ENCODE measurements at places on chromosomes 11 and 22.

- no peak for DNase-seq
Observed at GRCh38 chr22:35044607-35045390, 21.2 kb upstream of the ISX start.

DNA sequence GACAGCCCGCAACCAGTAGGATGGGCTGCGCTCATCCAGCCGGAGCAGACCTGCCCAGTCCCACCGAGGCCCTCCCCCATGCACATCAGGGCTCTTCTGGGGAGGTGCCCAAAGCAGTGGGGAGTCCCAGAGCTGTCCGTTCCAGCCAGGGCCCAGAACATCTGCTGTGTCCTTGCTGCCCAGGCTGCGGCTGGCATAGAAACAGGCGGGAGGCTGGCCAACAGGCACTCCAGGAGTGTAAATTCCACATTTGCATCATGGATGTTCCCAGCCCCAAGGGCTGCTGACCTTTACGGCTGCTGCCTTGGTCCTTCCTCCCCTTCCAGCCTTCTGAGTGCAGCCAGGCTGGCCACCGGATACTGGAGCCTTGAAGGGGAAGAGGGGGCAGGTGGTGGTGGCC, 30.0 kb upstream of the SYT7 start:
- no peak for DNase-seq

DNA sequence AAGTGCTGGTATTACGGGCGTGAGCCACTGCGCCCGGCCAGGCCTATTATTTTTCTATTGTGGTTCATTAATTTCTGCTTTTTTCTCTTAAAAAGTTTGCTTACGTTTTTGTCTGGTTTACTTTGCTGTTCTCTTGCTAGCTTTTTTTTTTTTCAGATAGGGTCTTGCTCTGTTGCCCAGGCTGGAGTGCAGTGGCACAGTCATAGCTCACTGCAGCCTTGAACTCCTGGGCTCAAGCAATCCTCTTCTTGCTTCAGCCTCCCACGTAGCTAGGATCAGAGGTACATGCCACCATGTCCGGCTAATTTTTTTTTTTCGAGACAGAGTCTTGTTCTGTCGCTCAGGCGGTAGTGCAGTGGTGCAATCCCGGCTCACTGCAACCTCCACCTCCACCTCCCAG, 18.7 kb downstream of the F2 start:
- no peak for DNase-seq

DNA sequence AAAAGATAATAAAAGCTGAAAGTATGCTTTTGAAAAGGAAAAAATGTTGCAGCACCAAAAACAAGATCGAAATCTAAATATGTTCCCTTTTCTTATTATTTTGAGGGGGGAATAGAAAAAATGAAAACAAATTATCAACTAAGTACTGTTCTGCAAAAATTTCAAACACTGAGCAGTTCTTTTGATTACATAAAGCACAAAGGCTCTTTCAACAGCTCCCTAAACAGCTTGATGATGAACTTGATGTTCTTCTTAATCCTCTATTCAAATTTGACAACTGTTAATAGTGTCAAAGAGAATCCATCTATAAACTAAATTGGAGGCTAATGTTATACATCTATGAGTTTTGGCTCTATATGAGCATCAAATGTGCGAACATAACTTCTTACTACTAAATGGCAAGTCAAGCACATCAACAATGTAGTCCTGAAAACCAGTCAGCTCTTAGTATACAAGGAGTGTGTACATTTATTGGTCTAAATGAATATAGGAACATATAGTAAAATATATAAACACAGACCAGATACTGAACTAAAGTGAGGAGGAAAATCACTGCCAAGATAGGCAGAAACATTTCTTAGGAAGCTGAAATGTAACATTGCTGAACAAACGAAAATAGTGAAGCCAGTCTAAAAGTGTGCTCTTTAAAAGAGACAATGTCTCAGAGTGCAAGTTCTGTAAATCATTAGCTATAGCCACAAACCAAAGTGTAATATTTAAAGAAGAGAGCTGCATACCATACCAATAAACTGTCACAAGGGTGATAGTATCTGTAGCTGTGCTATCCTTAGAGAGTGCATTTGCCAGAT, 94.3 kb downstream of the SOX6 start:
- no peak for DNase-seq

- DNase-seq: no peak
Observed at GRCh38 chr11:128696941-128697340, 3.1 kb downstream of the FLI1 start.

DNA sequence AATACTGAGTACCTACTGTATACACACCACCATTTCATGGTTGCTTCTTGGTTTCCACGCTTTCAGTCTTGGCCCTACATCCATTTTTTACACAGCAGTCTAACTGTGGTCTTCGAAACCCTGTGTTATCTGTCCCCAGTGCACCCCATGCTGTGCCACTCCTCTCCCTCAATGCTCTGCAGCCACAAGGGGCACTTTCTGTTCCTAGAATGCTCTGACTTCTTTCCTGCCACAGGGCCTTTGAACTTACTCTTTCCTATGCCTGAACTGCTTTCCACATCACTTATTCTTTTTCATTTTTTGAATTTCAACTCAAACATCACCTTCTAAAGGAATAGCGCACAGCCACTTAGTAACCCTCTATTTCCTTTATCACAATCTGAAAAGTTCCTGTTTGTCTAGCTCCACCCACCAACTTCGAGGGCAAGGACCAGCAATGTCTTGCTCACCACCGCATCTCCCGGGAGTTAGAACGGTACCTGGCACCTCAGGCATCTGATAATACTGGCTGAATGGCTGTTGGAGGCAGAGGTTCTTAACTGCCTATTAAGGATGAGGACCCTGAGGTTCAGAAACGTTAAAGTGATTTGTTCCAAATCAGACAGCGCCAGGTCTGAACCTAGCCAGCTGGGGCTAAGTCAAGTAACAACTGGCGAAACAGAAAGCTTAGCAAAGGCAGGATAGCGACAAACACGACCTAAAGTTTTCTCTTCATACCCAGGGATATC, 568 bp downstream of the ALG8 start:
- no peak for DNase-seq

GRCh38 chr11:78168539-78169477, 19.6 kb downstream of the KCTD21 start:
- no peak for DNase-seq

DNA sequence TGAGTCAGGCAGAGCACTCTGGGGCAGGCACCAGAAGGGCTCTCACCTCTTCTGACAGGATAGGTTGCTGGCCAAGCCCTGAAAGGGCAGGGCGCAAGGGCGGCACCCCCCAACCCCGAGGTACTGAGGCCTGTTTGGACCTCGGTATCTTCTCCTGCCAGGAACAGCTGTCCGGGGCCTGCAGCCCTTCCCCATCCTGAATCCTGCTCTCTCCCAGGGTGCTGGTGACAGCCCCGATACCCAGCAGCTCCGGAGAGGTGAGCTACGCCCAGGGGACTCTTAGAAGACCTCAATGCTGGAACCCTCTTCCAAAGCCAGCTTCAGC, 79.1 kb downstream of the PHF21B start:
- DNase-seq: no peak

GRCh38 chr11:7341551-7341950, 89.8 kb downstream of the SYT9 start:
- DNase-seq: no peak

- no peak for DNase-seq
Observed at GRCh38 chr11:105673089-105673488, 63.2 kb downstream of the GRIA4 start.

- no peak for DNase-seq
Observed at GRCh38 chr11:64745189-64745520, 1.2 kb upstream of the RASGRP2 start.

DNA sequence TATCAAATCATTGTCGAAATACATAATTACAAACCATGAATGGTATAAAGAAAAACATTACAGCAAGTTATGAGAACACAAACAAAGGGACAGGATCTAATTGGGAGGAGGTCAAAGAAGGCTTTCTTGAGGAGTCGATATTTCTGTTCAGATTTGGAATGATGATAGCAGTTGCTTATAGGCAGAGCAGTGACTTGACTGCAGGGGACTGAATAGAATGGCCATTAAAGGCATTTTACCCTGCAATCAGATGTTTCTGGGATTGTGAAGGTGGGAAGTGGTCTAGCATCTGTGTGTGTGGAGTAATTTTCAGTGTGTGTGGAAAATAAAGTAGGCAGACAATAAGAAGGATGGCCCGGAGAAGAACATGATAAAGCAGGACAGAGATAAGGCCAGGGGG, 41.0 kb downstream of the BLID start:
- DNase-seq: no peak

GRCh38 chr11:57779276-57779675, 17.7 kb downstream of the CTNND1 start:
- no peak for DNase-seq

GRCh38 chr11:17352950-17353820, 1.6 kb downstream of the NCR3LG1 start:
- no peak for DNase-seq

GRCh38 chr22:47225080-47225930, 462.9 kb downstream of the TBC1D22A start:
- no peak for DNase-seq

DNA sequence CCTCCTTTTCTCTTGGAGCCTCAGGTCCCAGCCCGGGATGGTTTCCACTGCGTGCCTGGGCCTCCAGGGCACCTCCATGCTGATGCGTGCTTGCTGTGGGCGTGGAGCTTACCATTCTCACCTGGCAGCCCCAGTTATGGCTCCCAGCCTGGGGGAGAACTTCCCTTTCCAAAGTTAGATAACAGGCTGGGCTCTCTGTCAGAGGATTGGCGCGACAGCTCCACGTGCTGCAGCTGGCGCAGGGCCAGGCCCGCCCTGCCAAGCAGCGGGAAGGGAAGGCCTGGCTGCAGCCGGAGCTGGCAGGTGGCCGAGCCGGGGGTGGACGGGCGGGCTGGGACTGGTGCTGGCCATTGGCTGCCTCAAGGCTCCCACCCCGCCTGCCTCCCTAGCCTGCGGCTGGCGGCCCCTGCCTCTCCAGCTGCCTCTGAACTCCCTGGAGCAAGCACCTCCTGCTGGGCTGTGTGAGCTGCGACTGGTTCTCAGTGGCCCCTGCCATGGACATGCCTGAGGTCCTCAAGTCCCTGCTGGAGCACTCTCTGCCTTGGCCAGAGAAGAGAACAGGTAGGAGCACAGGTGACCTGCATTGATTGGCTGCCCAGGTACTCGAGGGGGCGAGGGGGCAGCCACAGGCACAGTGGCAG, 14.6 kb upstream of the TEF start:
- DNase-seq: no peak

DNA sequence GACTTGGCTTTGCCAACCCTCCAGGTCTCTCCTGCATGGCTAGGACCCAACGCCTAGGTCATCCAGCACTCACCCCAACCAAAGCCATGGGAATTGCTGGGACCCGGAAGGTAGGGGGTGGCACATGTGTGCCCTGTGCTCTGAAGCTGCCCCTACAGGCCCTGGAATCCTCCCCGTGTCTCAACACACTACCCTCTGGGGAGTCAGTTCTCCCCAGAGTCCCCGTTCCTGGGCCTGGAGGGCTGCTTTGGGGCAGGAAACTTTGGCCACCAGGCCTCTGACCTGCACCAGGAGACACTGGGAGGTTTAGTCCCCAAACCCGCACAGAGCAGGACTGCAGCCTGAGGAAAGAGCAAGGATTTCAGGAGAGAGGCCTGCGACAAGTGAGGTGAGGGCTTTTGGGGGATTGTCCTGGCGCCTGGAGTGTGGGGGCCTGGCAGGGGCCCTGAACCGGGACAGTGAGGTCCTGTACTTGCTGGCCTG, 495 bp upstream of the IFITM1 start:
- DNase-seq: no peak

GRCh38 chr11:38130976-38131375, 1532.9 kb upstream of the RAG2 start:
- DNase-seq: no peak

GRCh38 chr11:64028398-64029115, 7.2 kb upstream of the FLRT1 start:
- no peak for DNase-seq

DNA sequence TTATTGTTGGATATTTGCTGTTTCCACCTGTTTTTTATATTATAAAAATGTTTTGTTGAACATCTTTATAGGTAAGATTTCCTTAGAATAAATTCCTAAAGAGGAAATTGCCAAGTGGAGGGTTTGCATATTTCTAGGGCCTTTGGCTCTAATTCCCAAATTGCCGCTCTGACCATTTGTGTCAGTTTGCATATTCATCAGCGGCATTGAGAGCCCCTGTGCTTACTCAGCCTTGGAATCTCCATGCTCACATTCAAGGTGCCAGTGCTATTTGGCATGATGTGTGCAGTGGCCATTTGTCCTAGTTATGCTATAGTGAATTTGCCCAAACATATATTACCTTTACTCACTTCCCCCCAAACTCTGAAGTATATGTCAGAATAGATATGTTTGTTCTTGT, 25.5 kb downstream of the KREMEN1 start:
- DNase-seq: no peak

- no peak for DNase-seq
Observed at GRCh38 chr11:107457205-107457557, 444 bp downstream of the CWF19L2 start.

DNA sequence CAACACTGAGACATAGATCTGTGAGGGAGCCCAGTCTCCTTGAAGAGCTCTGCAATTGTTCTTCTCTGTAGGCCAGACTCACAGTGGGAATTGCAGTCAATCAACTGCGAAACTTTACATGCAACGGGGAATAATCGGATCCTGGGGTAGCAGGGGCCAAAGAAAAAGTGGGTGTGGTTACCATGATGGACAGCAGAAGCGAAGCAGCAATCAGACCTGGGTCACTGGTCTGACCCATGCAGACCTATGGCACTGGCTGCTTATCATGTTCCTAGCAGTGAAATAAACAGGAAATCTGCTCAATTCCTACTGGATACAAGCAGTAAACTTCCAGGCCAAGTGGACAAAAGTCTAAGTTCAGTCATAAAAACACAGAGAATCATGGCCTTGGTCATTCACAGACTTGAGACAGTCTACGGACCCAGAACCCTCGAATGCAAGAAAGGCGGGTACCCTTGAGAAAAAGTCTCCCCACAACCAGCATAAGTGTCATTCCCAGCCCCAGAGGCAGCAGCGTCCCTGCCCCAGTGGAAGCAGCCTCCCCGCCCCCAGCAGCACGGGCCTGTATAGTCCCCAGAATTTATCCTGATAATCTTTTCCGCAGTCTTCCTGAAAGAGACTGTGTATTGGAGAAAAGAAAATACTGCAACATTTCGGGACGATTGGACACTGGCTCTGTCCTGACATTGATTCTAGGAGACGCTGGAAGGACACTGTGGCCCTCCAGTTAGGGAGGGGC, 34.6 kb downstream of the ASCL2 start:
- DNase-seq: no peak

- DNase-seq: no peak
Observed at GRCh38 chr22:48450188-48450825, 1377.4 kb downstream of the BRD1 start.

All from stimulated activated CD4-positive, alpha-beta T cell treated with anti-CD3 and anti-CD28 coated beads, Interleukin-1b, Interleukin-23, amount 100 ng/mL, for 1 hour (primary cell).